GM06990 (cell line): ENCODE measurements at places on chromosomes 2 and 18.

DNA sequence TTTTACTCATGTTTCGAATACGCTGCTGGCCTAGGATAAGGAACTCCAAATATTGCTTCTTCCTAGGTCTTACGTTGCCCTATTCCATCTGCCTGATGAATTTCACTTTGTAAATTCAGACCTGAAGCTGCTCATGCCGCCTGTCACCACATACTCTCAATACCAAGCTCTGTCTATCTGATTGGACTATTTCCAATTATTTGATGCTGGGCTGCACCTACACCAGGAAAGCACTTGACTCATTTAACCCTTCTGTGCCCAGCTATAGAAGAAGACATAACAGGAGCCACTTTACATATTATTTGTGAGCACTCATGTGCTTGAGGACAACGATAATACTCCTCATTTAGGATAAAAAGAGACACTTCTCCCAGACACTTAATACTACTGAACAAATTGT lies 1293.9 kb upstream of the LRRTM1 start:
- DNase-seq, result no peak

DNA sequence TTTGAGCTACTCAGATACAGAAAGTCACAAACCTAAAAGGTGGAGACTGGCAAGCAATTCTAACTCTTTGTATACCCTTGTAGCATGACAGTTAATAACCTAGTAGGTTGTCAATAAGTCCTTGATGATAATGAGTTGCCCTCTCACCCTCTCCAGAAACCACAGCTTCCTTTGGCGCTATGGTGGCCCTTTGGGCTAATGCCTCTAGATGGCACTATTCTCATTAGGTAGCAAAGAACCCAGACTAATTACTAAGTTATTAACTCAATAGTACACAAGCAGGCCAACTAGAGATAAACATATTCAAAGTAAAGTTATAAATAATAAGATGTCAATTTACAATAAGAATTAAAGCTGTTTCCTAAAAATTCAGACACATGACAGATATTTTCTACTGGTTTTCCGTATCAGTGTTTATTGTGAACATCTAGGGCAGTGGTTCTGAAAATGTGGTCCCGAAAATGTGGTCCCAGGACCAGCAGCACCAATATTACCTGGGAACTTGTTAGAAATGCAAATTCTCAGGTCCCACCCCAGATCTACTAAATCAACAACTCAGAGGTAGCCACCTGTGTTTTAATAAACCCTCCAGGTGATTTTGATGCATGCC lies 41.1 kb downstream of the LDAH start:
- DNase-seq, result no peak

- DNase-seq, result no peak
Observed at GRCh38 chr2:128235581-128235980, 83.1 kb downstream of the HS6ST1 start.

- DNase-seq, result no peak
Observed at GRCh38 chr2:178747767-178748166, 59.5 kb downstream of the TTN start.

- DNase-seq, result no peak
Observed at GRCh38 chr2:109474319-109474825, 139.4 kb downstream of the SEPTIN10 start.

DNA sequence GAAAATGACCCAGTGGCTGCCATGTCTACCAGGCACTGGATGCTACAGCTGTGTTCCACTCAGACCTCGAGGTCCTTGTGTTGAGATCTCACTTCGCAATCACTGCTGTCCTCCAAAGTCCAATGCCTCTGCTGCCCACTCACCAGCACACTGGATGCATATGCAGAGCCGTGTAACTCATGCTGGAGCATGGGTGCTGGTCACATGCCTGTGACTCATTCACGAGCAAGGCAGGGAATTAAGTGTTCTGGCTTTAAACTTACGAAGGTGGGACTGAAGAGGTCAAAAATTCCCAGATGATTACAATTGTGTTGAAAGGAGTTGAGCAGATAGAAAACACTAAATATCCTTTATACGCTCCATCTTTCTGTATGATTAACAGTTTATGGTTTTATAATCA lies 417.5 kb downstream of the NUP35 start:
- DNase-seq, result no peak

DNA sequence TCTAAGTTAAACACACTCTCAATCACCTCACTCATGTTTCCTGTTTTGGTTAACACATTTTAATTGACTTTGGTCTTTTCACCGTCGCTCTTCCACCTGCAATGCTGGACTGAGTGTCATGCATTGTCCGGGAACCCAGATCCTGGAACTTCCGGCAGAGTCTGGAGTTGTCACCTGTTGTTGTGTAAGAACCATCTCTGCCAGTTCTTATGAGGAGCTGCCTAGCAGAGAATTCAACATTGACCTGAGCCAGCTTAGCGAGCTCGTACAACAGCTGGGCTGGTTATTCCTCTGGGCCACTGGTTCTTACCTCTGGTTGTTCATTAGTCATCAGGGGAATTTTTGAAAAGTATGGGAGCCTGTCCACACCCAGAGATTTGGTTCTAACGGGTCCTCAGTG lies 75.7 kb downstream of the BCL2L11 start:
- DNase-seq, result no peak

DNA sequence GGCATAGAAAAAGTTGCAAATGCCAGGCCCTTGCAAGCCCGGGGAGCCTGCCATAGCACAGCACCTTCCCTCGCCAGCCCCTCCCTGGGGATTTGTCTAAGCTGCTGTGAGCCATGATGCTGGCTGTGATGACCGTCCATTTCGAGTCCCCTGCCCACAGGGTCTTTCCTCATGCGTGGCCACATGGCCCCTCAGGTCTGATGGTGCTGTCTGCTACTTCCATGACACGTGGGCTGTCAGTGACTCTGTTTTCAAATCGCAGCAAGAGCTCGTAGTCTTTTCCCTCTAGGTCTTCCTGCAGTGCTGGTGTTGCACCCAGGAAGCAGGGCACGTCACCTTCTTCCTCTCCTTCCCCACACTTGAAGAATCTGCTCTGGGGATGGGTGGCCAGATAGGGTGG lies 15.5 kb upstream of the GNAL start:
- no peak for DNase-seq

DNA sequence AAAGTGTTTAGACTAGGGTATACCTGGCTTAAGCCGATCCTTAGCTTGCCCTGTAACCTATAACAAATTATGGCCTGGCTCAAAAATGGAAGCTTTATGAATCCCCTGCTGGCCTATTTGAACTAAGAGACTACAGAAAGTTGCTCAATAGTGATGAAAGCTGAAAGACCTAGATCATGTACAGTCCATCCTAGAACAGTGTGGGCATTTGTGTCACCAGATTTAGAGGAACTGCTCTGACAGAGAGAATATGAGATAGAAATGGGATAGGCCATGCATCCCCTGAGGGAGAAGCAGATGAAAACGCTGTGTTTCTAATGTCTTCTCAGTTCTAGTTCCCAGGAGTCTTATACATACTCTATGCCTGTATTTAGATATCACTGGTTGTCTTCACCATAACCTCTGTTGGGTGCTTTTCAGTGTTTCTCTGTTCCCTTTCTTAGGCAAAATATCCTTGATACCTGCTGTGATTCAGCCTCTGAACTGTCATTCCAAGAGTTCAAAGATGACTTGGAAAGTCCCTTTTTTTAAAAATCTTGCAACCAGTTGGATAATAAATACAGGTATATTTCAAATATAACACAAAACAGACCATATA lies 246.9 kb upstream of the SLC39A10 start:
- peak; percentile 13 for DNase-seq

GRCh38 chr2:219266886-219267285 lies 12.3 kb upstream of the DNAJB2 start:
- DNase-seq, result no peak

GRCh38 chr18:60838677-60839076 lies 466.1 kb upstream of the MC4R start:
- no peak for DNase-seq

GRCh38 chr18:31156821-31157763 lies 5.6 kb downstream of the DSC1 start:
- no peak for DNase-seq

DNA sequence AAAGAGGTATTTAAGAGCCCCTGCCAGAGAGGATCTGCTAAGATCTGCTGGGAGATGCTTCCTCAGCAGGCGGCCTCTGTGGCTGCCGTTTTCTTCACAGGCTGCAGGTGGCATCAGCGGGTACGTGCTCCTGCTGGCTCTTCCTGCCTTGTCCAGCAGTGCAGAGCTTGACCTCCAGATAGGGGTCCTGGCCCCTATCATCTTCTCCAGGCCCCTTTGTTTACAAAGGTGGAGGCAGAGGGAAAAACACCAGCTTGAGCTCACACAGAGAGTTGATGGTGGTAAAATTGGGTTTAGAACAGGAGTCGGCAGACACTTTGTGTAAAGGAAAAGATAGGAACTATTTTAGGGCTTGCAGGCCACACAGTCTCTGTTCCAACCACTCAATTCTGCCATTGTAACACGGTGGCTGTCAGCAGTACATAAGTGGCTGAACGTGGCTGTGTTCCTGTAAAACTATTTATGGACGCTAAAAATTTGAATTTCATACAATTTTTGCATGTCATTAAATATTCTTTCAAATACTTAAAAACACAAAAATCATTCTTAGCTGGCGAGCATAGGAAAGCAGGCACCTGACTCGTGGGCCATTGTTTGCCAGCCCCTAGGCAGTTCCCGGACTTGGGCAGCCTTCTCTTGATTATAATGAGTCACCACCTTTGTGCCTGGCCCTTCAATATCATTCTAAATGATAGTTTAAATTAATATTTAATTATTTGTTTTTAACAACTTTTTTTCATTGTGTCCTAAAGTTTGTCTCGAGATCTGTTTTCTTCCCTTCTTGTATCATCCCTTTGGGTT lies 98.2 kb upstream of the B3GNT7 start:
- DNase-seq, result peak; percentile 29

- no peak for DNase-seq
Observed at GRCh38 chr18:22370414-22370813, 47.3 kb downstream of the CTAGE1 start.
